Left cardiac atrium (tissue), 4 donors: ENCODE measurements at places on chromosomes 7 and 10.

GRCh38 chr10:44339218-44339617, 45.7 kb downstream of the CXCL12 start:
- DNase-seq = no peak

DNA sequence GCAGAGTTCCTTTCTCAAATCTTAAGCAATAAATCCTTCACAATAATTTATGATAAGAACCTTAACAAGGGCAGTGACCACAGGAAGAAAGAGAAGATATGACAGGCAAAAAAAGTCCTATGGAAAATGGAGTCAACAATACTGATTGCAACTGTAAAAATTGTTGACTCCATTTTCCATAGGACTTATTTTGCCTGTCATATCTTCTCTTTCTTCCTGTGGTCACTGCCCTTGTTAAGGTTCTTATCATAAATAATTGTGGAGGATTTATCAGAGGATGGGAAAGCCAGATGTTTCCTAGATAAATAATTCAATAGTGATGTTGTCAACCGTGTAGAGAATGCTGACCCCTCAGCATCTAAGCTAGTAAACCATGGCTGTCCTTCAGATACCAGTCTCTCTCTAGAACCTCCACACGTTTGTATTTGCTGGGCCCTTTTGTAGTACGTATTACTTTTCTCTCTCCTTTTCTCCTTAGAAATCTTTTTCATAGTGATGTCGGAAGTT, 172.6 kb upstream of the BET1 start:
- DNase-seq = no peak

- DNase-seq = no peak
Observed at GRCh38 chr10:48931188-48931587, 8.5 kb downstream of the LRRC18 start.

GRCh38 chr7:3078514-3078913, 34.8 kb upstream of the CARD11 start:
- no peak for DNase-seq

DNA sequence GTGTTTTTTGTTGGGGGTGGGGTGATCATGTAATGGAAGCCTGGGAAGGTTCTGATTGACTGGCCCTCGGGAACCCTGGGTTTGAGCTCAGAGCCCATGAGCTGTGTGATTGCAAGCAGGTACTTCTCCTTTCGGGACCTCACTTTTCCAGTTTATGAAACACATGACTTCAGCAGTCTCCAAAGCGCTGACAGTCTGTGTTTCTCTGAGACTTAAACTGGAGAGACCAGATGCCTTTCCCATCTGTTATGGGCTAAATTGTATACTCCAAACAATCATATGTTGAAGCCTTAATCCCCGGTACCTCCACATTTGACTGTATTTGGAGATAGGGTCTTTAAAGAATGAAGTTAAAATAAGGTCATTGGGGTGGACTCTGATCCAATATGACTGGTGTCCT, 493.6 kb downstream of the GALNT17 start:
- no peak for DNase-seq
